ENCODE measurements at places on chromosomes 13 and 19.

GRCh38 chr13:108915634-108916512, 286.5 kb downstream of the MYO16 start:
- DNase-seq: peak; percentile 90

DNA sequence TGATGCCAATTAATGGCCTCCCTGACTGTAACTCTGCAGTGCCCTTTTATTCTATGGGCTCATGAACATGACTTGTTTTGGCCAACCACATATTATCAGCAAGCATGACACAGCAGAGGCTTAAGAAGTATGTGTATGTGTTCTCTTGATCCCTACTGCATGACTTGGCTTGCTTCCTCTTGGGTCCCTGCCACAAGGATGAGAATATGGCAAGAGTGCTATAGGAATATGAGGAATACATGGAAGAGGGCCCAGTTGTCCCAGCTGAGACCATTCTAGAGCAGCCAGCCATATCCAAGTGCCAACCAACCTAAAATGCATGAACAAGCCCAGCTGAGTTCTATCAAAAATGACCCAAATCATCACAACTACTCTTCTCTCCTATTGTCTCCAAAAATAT, 576.7 kb upstream of the PCDH9 start:
- DNase-seq: no peak

DNA sequence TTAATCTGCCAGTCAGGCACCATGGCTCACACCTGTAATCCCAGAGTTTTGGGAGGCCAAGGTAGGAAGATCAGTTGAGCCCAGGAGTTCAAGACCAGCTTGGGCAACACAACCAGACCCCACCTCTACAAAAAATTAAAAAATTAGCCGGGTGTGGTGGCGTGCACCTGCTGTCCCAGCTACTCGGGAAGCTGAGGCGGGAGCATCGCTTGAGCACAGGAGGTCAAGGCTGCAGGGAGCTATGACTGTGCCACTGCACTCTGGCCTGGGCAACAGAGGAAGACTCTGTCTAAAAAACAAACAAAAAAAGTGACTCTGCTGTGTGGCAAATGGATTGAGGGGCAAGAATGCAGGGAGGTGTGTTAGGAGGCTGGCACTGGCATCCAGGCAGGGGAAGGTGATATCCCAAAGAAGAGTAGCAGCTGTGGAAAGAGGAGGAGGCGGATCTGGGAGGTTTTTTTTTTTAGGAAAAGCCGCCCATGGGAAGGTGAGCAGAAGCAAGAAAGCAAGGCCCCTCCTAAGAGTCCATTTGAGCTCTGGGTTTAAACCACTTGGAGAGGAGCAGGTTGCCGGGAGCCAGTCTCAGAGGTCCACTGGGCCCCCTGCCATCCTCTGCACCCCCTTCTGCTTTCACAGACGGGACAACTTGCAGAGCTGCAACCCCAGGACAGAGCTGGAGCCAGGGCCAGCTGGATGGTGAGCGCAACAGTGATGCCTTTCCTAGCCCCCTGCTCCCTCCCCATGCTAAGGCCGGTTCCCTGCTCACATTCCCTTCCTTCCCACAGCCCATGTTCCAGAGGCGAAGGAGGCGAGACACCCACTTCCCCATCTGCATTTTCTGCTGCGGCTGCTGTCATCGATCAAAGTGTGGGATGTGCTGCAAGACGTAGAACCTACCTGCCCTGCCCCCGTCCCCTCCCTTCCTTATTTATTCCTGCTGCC, 2.1 kb downstream of the HAMP start:
- DNase-seq: no peak

DNA sequence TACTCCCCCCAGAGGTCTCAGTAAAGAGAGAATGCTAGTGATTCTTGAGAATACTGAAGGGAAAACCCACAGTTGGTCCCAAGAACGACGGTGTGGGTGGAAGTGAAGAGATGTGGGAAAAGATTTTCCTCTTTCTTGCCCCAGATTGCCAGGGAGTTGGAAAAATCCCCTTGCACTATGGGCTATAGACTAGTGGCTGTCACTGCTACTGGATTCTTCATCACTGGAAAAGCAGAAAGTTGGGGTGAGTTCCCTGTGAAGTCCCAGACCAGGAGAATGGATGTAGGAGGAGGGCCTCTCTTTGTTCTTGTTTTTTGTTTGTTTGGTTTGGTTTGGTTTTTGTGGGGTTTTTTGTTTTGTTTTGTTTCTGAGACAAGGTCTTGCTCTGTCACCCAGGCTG, 11.4 kb downstream of the LYPD3 start:
- no peak for DNase-seq

GRCh38 chr13:65555962-65556361, 1674.2 kb downstream of the PCDH9 start:
- DNase-seq: no peak

DNA sequence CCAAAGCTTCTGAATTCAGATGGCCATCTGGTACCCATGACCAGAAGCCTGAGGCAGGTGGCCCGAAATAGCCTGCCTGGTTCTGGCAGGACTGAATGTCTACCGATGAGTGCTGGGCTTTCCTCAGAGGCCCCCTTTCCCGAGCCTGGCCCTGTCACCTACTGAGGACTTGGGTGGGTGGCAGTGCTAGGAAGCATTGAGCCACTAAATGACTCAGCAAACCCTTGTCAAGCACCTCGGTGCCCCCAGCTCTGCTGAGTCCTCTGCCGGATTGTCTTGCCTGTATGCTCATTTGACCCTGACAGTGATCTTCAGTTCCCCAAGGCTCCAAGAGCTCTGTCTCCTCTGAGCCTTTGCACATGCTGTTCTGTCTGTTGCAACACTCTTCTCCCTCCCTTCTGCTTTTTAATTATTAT, 17.9 kb downstream of the PPP1R37 start:
- DNase-seq: no peak

- peak; percentile 66 for DNase-seq
These were observed 453.9 kb downstream of the COG6 start for GRCh38 chr13:40109351-40109844.

DNA sequence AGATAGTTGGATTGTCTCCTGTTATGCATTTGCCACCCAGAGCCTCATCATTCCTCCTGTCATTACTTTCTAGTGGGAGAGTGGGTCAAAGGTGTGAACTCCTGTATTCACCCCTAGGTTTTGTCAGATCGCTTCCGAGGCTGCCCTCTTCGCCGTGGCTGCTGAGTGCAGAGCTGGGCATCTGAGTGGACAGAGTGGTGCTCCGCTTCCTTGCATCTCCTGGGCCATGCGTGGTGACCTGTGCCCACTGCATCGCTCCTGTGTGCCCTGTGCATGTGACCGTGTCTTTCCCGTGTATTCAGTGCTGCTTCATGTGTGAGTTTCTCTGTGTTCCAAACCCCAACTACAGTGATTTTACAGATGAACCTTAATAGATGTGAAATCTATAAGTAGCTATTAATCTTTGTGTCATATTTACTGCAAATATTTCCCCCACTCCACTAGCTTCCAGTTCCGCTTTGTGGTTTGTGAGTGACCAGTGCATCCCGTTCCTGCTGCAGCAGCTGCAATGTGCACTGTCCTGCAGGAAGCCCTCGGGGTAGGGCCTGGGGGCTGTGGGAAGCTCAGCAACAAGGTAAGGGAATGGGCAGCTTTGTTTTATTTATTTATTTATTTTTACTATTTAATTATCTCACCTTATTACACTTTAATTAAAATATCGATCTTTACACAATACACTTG, 53.1 kb downstream of the C13orf46 start:
- no peak for DNase-seq

DNA sequence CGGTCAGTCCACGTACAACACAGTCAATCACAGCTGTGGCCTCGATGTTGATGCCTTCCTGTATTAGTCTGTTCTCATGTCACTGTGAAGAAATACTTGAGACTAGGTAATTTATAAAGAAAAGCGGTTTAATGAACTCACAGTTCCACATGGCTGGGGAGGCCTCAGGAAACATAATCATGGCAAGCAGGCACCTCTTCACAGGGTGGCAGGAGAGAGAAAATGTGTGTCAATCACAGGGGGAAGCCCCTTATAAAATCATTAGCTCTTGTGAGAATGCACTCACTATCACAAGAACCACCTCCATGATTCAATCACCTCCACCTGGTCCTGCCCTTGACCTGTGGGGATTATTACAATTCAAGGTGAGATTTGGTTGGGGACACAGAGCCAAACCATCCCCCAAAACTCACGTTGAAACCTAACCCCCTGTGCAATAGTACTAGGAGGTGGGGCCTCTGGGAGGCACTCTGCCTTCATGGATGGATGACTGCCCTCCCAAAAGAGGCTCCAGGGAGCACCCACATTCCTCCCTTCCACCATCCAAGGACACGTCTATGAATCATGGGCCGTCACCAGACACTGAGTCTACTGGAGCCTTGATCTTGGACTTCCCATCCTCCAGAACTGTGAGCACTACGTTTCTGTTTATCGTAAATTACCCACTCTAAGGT, 2.3 kb upstream of the PROZ start:
- DNase-seq: no peak

DNA sequence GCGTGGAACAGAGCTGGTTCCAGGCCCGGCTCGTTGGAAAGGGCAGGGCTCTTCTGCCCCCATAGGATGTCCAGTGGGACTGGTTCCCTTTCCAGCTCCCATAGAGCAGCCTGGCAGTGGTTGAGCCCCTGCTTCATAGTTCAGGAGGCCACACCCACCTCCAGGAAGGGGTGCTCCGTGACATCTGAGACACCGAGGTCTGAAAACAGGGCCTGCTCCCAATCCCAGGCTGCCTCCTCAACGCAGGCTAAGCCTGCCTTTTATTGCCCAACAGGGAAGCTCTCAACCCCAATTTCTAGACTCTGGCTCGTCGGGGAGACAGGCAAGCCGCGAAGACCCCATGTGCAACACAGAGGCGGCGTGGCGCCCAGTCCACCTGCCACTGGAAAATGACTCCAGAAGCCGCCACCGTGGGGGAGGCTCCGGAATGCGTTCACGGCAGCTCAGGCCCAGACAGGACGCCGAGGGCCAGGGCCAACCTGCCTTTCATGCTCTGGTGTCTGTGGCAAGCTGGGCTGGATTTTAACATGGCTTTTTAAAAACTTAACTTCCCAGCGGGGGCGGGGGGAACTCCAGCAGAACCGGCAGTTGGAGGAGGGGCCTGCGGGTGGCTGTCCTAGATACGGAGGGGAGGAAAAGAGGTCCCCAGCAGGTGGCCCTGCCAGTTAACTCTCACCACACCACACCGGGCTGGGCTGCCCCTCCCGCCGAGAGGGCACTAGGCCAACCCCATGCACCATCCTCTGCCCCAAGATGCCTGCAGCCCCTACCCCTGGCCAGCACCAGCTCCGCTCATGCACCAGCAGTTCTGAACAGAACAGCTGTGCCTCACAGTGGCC, 17.9 kb upstream of the TINCR start:
- no peak for DNase-seq

DNA sequence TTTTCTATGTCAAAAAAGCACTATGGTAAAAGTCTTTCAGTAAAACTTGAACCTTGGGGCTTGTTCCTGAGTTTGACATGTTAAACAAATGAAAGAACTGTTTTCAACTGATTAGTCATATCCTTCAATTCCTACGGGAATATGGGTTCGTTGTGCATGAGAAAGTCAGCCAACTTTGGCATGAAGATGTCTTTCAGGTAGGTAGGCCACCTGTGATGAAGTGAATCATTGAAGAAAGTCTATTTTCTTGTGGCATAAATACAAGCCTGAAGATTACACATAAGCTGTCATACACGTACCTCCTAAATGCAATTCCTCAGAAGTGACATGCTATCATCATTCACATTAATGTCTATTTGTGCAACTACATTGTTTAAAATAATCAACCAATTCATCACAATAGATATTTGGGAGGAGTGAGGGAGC, 513.0 kb downstream of the IRS2 start:
- DNase-seq: no peak

GRCh38 chr13:98546402-98546801, 30.5 kb downstream of the STK24 start:
- DNase-seq: no peak

- no peak for DNase-seq
These were observed 45.8 kb upstream of the ZNF536 start for GRCh38 chr19:30326393-30326710.

DNA sequence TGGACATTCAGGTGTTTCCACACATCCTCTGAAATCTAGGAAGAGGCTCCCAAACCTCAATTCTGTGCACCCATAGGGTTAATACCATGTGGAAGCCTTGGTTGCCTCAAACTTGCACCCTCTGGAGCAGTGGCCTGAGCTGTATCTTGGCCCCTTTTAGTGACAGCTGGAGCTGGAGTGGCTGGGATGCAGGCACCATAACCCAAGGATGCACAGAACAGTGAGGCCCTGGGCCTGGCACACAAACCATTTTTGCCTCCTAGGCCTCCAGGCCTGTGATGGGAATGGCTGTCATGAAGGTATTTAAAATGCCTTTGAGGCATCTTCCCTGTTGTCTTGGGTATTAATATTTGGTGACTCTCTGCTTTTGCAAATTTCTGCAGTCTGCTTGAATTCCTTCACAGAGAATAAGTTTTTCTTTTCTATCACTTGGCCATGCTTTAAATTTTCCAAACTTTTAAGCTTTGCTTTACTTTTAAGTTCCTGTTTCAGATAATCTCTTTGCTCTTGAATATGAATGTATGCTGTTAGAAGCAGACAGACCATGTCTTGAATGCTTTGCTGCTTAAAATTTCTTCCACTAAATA, 1594.5 kb upstream of the PCDH20 start:
- no peak for DNase-seq

DNA sequence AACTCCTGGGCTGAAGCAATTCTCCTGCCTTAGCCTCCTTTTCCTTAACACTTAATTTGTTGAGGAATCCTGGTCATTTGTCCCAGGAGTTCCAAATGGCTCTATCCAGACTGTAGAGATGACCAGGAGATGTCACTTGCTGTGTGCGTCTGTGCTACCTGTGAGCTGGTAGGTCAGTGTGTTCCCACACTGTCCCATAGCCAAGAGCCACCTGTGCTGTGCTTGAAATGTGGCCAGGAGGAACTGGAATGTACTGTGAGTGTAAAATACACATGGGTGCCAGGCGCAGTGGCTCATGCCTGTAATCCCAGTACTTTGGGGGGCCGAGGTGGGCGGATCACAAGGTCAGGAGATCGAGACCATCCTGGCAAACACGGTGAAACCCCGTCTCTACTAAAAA, 29.4 kb upstream of the KDM4B start:
- DNase-seq: no peak

- DNase-seq: no peak
These were observed 52.5 kb downstream of the FLT3 start for GRCh38 chr13:28047757-28048388.

DNA sequence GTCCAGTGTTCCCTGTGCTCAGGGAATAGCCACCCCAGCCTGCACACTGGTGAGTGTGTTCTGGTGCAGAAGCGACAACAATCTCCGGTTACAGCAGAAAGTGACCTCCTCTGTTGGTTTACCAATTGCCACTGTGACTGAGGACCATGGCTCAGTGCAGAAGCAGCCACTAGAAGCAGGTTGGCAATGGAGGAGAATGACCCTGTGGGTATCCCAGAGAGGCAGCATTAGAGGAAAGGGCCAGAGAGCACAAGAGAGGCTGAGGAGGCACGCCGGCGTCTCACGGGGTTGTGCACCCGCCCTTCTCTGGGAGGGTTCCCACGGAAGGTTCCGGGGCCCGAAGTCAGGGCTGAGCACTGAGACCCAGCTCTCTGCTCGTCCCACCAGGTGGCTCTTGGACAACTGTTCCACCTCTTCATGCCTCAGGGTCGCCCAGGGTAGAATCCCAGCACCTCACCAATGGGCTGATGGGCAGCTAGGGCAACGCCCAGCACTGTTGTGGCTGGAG, 14.0 kb downstream of the PROZ start:
- no peak for DNase-seq

GRCh38 chr13:26605845-26606244, 48.4 kb downstream of the WASF3 start:
- DNase-seq: no peak

GRCh38 chr13:100584896-100585295, 3.7 kb downstream of the GGACT start:
- DNase-seq: no peak
